ENCODE measurements at places on chromosomes 1 and 21.

DNA sequence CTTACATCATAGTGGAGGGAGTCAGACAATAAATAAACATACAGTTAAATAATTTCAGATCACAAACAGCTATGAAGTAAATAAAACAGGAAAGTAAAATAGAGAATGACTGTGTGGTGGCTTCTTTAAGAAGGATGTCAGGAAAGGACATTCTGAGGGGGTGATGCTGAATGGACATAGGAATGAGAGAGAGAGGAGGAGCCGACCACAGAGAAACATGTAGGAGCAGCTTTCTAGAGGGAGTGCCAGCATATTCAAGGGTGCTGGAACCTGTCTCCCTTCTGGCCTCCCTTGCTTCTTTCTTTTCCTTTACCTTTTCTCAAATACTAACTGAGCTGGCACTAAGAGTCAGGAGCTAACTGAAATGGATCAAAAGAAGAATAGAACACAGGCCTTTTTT, 20.5 kb upstream of the BCL10 start:
- no peak for DNase-seq
- H3K36me3 ChIP-seq, result no peaks in the 10 kb centered on the region
- H3K27me3 ChIP-seq, result no peaks in the 10 kb centered on the region
- peaks cover 7% of the 10 kb centered on the region for H3K4me1 ChIP-seq
- H3K27ac ChIP-seq, result no peak overlapping the region

GRCh38 chr1:84386716-84387479, 11.4 kb upstream of the DNASE2B start:
- no peak for DNase-seq
- H3K36me3 ChIP-seq, result no peaks in the 10 kb centered on the region
- no peaks in the 10 kb centered on the region for H3K4me1 ChIP-seq

DNA sequence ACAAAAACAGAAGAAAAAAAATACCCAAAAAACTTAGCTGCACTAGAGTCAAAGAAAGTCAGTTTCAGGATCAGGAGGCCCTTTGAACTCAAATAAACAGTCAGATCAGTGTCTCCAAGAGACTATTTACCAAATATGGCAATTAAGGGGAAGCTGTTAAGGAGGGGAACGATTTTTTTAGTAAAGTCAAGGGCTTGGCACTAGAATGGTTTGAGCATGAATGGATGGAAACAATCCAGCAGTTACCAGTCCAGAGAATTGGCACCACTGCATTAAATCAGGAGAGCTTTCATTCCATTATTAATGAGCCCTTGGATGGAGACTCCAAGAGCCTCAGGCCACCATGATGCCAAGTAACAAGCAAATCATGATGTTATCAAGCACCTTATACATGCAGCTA, 7.2 kb downstream of the TRAPPC3 start:
- H3K4me1 ChIP-seq, result no peaks in the 10 kb centered on the region
- no peak overlapping the region for H3K4me3 ChIP-seq
- H3K36me3 ChIP-seq, result no peaks in the 10 kb centered on the region
- no peak for DNase-seq
- no peaks in the 10 kb centered on the region for H3K27me3 ChIP-seq

- H3K27ac ChIP-seq, result no peak overlapping the region
- no peak overlapping the region for H3K4me3 ChIP-seq
- H3K4me1 ChIP-seq, result no peaks in the 10 kb centered on the region
- no peak for DNase-seq
These were observed 115.2 kb upstream of the COA6 start for GRCh38 chr1:234258071-234258470.

GRCh38 chr21:46307625-46308024, 16.0 kb downstream of the C21orf58 start:
- no peaks in the 10 kb centered on the region for H3K27me3 ChIP-seq
- peaks cover 28% of the 10 kb centered on the region for H3K36me3 ChIP-seq
- no peak overlapping the region for H3K27ac ChIP-seq
- no peak for DNase-seq

GRCh38 chr1:11507309-11507708, 28.4 kb downstream of the DISP3 start:
- H3K27me3 ChIP-seq, result no peaks in the 10 kb centered on the region
- no peak for DNase-seq

GRCh38 chr1:150389650-150390049, 25.7 kb downstream of the RPRD2 start:
- H3K4me1 ChIP-seq, result no peaks in the 10 kb centered on the region
- DNase-seq, result no peak
- H3K27ac ChIP-seq, result no peak overlapping the region
- H3K36me3 ChIP-seq, result peaks cover 1% of the 10 kb centered on the region

- DNase-seq, result no peak
- no peaks in the 10 kb centered on the region for H3K27me3 ChIP-seq
- no peaks in the 10 kb centered on the region for H3K36me3 ChIP-seq
- peaks cover 48% of the 10 kb centered on the region for H3K4me1 ChIP-seq
These were observed 21.6 kb downstream of the LDLRAP1 start for GRCh38 chr1:25564777-25565574.

DNA sequence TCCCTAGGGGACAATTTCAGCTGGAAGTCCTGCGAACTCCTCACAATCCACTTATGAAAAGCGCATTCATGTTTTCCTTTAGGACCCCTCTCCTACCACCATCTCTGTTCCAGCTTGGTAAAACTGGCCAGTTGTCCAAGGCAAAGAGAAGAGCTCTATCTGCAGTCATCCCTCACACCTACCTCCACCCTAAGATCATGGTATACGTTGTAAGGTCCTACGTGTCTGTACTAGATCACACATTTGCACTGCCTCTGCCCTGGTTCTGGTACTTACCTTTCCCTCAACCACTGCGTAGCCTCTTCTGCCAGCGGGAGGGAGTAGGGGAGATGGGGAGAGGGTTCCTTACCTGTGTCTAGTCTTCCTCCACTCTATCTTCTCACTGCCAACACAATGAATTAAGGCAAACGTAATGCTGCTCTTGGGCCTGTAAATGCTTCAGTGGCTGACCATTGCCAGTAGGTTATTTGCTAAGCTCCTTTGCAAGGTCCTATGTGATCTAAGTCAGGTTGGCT, 739 bp upstream of the NUP133 start:
- no peak overlapping the region for H3K27ac ChIP-seq
- H3K4me3 ChIP-seq, result peak overlapping the region; percentile 78
- no peak for DNase-seq
- H3K36me3 ChIP-seq, result peaks cover 21% of the 10 kb centered on the region
- no peaks in the 10 kb centered on the region for H3K27me3 ChIP-seq

GRCh38 chr1:6483017-6483760, 8.3 kb downstream of the PLEKHG5 start:
- peaks cover 6% of the 10 kb centered on the region for H3K36me3 ChIP-seq
- peaks cover 15% of the 10 kb centered on the region for H3K4me1 ChIP-seq
- no peaks in the 10 kb centered on the region for H3K27me3 ChIP-seq

DNA sequence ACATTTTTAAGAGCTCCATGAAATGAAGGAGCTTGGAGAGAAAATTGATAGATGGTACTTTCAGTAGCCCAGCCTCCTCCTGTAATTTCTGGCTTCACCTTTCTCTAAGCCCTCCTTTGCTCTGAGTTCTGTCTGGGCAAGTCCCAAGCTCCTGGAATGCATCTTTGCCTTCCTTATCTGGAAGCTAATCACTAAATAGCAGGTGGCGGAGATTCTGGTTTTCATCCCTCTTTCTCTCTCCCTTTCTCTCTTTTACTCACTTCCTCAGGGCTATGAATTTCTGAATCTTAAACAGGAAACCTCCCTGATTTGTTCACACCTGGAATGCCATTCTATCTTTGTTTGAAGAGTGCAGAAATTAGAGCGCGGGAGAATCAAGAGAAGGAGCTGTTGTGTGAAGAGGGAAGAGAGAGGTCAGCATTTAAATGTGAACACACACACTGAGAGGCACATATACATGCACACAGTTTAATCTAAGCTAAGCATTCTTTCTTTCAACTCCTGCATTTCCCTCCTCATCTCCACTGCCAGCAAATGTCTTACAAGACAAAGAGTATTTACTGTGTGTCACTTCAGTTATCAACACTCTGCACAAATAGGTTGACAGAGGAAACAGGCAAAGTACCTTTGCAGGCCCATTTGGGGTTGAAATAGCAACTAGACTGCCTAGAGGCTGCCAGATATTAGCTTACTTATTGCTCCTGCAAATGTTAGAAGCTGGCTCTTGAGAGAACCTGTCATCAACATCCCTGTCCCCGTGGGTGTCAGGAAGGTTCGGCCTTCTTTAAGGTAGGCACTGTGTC, 199.4 kb upstream of the CAMK1G start:
- DNase-seq, result no peak
- no peaks in the 10 kb centered on the region for H3K4me1 ChIP-seq
- H3K27me3 ChIP-seq, result no peaks in the 10 kb centered on the region

DNA sequence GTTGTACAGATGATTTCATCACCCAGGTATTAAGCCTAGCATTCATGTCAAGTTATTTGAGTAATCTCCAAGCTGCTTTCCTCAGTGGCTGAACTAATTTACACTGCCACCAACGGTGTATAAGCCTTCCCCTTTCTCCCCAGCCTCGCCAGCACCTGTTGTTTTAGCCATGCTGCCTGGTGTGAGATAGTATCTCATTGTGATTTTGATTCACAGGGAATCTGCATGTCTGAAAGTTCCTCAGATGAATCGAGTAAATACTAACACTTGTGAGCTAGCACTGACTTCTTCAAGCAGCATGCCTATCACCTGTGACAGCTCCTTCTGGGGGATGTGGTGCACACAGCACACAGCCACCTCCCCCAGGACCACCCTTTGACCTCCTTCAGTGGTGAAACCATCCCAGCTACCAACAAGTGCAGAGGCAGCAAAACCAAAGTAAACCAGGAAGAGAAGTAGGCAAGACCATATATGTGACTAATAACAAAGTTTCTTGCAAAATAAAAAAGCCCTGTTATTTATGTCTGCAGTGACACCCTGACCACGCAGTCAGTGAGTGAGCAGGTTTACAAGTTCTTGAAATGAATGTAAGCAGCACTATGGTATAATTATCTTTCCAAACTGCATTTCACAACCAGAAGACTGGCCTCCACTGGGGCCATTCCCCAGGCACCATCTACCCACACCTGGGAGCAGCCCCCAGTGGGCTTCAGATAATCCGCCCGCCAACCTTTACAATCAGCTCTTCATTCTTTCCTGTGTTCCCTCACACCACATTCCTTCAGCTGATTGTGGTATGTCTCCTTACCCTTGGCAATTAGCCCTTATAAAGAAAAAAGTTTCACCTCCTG, 173.8 kb downstream of the ETS2 start:
- H3K4me1 ChIP-seq, result peaks cover 28% of the 10 kb centered on the region
- no peaks in the 10 kb centered on the region for H3K27me3 ChIP-seq
- H3K27ac ChIP-seq, result peak overlapping the region; percentile 37
- H3K36me3 ChIP-seq, result no peaks in the 10 kb centered on the region
- no peak for DNase-seq
- H3K4me3 ChIP-seq, result no peak overlapping the region

DNA sequence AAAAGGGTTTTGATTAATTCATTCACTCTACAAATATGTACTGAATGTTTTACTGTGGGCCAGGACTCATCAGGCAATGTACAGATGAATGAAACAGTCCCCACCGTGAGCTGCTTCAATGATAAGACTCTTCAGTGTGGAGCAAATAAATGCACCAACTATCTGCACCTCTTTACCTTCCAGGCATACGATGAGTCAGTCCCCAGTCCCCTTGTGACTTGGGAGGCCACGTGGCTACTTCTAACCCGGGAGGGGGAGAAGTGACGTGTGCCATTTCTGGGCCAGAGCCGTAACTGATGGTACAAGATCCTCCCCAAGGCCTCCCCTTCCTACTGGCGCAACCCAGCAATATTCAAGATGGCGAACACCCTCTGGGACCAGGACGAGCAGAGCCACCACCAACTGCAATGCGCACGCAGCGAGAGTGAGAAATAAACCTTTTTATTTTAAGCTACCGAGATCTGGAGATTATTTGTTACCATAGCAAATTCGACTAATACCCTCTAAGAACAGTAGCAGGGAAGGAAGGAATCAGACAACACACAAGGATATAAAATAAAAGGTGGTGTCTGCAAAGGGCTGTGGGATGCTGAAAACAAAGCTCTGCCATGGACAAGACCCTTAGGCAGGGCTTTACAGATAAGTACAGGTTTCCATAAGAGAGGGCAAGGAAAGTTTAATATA, 74.5 kb downstream of the NPHP4 start:
- H3K4me1 ChIP-seq, result peaks cover 16% of the 10 kb centered on the region
- H3K27me3 ChIP-seq, result no peaks in the 10 kb centered on the region
- H3K4me3 ChIP-seq, result no peak overlapping the region
- DNase-seq, result no peak
- no peak overlapping the region for H3K27ac ChIP-seq

GRCh38 chr1:160127865-160128523, 12.4 kb downstream of the ATP1A2 start:
- no peak for DNase-seq
- no peak overlapping the region for H3K27ac ChIP-seq
- H3K4me3 ChIP-seq, result no peak overlapping the region
- peaks cover 4% of the 10 kb centered on the region for H3K36me3 ChIP-seq
- no peaks in the 10 kb centered on the region for H3K27me3 ChIP-seq
- no peaks in the 10 kb centered on the region for H3K4me1 ChIP-seq

GRCh38 chr1:157862114-157863070, 20.8 kb upstream of the CD5L start:
- no peak for DNase-seq
- H3K4me3 ChIP-seq, result no peak overlapping the region
- H3K36me3 ChIP-seq, result no peaks in the 10 kb centered on the region
- H3K27me3 ChIP-seq, result no peaks in the 10 kb centered on the region

GRCh38 chr1:3735688-3736087, 16.6 kb upstream of the CCDC27 start:
- H3K4me3 ChIP-seq, result no peak overlapping the region
- H3K27me3 ChIP-seq, result no peaks in the 10 kb centered on the region
- H3K4me1 ChIP-seq, result peaks cover 18% of the 10 kb centered on the region
- no peak overlapping the region for H3K27ac ChIP-seq
- peaks cover 65% of the 10 kb centered on the region for H3K36me3 ChIP-seq
- no peak for DNase-seq

DNA sequence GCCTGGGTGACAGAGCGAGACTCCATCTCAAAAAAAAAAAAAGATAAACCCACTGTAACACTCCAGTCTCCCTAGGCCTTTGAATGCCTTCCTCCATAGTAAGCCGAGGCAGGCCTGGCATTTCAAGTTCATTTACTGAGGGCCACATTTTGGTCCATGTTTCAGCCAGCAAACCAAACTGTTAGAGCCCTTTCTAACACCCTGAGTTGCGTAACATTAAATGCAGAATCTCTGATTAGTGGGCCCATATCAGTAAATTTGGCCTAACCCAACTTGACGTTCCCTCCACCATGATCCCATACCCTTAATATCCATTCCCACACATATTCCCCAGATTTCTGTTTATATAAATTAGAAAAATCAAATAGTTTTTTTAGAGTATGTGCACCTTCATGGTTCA, 12.4 kb downstream of the MPZL1 start:
- H3K36me3 ChIP-seq, result peaks cover 11% of the 10 kb centered on the region
- DNase-seq, result no peak
- H3K27me3 ChIP-seq, result no peaks in the 10 kb centered on the region

DNA sequence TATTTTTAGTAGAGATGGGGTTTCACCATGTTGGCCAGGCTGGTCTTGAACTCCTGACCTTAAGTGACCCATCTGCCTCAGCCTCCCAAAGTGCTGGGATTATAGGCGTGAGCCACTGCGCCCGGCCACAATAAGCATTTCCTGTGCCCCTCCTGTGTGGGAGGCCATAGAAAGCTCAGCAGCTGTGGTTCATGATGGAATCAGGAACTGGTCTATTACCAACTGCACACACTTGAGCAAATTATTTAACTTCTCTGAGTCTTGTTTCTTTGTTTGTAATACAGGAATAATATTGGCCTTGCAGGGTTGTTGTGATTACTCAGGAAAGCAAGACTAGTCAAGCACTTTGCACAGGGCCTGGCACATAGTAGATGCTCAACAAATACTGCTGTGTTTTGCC, 15.0 kb downstream of the RHBG start:
- no peak for DNase-seq
- no peaks in the 10 kb centered on the region for H3K36me3 ChIP-seq
- peaks cover 9% of the 10 kb centered on the region for H3K4me1 ChIP-seq
- peaks cover 51% of the 10 kb centered on the region for H3K27me3 ChIP-seq

Data from neuronal stem cell (in vitro differentiated cells).